Left colon (tissue), 2 donors: ENCODE measurements at places on chromosomes 2 and 18. TPM values are rescaled to one million over a fixed set of nuclear protein-coding genes. Genes with fewer than 3 reads are reported as not detected.

- DNase-seq: no peak
Measured at GRCh38 chr2:9578467-9579235, 23.0 kb upstream of the ADAM17 start.

GRCh38 chr2:157603198-157603597 is 25.5 kb downstream of the ACVR1C start:
- DNase-seq: no peak

PTH2R gene
- not detected for total RNA-seq

L3MBTL4 gene
- total RNA-seq: 4.9 TPM
